ENCODE measurements at places on chromosomes 3 and 15.

GRCh38 chr3:172244011-172244410 is 204.2 kb downstream of the GHSR start:
- DNase-seq, result peak; percentile 45

DNA sequence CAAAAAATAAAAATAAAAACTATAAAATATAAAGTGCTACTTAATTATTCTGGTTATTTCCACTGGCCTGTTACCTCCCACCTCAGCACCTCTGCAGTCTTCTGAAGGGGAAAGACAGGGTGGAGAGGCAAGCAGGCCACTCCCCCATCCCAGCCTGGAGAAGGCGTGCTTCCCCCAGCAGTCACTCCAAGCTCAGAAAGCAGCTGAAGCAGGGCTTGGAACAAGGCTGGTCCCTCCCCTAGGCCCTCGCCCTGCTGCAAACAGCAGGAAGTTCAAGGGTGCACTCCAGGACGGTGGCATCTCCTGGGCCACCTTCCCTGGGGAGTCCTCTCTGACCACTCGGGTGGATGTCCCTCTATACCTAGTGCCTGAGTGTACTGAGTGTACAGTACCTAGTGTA is 21.4 kb downstream of the CACNA2D2 start:
- no peak for DNase-seq

DNA sequence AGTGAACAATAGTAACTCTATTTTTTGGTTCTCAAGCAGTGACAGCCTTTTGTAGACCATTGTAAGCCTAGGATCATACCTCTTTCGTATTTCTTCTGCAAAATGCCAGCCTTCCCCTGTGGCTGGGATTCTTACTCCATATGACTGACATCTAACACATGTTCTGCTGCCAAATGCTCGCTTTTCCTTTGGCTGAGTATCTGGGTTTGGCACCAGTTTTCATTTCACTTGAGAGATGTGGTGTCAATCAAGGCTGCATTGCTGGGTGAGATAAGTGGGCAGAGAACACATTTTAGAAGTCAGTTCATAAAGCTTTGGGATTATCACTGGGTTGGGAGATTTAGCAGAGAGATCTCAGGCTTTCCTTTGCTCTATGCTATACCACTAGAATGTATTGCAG is 514.7 kb upstream of the SGO1 start:
- DNase-seq, result no peak

- DNase-seq, result no peak
Measured at GRCh38 chr3:58858126-58858525, 191.6 kb upstream of the FAM3D start.

DNA sequence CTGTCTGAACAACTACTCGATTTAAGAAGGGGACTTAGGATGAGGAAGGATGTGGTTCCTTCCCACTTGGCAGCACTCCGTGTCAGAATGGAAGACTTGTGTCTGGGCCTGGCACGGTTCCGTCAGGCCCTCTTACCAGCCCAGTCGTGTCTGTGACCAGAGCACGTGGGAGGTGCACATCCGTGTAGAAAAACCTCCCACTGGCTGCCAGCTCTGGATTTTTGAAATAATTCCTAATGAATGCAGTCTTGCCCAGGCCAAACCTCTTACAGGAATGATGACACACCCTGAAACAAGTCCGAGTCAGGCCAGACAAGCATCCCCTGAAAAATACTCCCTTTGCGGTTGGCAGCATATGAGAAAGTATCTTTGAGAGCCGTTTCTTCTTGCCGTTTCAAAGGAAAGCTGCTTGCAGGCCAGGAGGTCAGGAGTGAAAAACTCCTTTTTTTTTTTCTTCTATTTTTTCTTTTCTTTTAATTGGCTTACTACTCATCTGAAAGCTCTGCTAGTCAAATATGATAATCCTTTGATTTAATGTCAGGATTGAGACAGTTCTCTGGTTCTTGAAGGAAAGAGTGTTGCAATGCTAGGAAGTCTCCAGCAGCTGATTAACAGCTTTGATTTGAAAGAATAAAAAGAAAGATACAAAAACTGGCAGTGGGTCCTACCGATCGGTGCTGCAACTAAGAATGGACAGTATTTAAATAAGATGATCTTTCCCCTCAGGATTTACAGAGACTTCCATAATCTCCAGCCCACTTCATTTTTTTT is 19.8 kb downstream of the IL1RAP start:
- peak; percentile 71 for DNase-seq

GRCh38 chr3:187040516-187041361 is 98.6 kb downstream of the RPL39L start:
- DNase-seq, result no peak

DNA sequence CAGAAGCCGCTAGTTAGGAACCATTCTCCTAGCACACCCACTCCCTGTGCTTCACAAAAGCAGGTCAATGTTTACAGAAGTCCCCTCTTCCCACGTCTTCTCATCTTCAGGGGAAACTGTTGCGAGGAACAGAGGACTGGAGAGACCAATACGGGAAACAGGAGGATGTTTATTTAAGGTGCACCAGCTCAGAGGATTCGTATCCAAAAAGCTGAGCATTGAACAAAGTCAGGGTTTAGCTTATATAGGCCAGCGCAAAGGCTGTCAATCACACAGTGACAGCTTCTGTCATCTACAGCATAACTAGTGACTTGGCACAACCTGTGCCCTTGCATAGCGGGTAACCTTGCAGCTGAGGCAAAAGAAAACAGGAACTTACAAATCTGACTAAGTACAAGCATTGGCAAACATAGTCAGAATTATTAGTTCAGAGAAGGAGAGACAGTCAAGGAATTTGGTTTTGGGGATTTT is 61.3 kb downstream of the ZDHHC19 start:
- no peak for DNase-seq

DNA sequence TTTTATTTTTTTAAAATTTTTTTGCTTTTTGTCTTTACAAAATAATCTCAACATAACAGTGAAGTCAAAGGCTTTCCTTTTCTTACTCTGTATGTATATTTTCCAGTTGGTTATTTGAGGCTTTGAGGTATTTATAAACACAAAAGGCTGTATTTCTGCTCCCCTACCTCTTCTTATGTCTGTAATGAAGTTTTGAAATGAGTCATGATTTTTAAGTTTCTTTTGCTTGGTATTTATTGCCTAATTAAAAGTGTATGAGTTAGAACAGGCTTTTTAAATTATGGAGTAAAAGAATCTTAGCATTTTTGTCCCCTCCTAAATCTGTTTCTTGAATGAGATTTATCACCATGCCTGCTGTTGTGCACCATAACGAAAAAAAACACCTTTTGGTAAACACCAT is 66.0 kb downstream of the DCUN1D1 start:
- no peak for DNase-seq

- DNase-seq, result peak; percentile 62
Measured at GRCh38 chr3:195119461-195120266, 151.3 kb downstream of the XXYLT1 start.

GRCh38 chr15:72793766-72794660 is 10.5 kb upstream of the ADPGK start:
- DNase-seq, result no peak

DNA sequence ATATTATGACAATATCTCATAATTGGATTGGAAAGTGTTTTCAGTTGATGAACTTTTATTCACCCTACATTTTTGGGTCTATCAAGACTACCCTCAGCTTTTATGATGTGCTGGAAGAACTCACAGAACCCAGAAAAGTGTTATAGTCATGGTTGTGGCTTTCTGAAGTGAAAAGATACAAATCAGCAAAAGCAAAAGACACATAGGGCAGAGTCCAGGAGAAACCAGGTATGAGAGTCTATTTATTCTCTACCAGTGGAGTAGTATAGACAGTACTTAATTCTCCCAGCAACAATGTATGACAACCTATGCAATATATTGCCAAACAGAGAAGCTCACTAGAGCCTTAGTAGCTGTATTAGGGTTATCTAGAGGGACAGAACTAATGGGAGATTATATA is 280.4 kb upstream of the TTC14 start:
- DNase-seq, result no peak

GRCh38 chr3:28836199-28836598 is 444.7 kb upstream of the RBMS3 start:
- peak; percentile 10 for DNase-seq

- no peak for DNase-seq
Measured at GRCh38 chr15:66760097-66760967, 58.3 kb downstream of the SMAD6 start.

GRCh38 chr3:66851894-66852613 is 146.1 kb upstream of the KBTBD8 start:
- DNase-seq, result no peak

GRCh38 chr3:127037418-127037841 is 54.5 kb downstream of the PLXNA1 start:
- DNase-seq, result no peak

DNA sequence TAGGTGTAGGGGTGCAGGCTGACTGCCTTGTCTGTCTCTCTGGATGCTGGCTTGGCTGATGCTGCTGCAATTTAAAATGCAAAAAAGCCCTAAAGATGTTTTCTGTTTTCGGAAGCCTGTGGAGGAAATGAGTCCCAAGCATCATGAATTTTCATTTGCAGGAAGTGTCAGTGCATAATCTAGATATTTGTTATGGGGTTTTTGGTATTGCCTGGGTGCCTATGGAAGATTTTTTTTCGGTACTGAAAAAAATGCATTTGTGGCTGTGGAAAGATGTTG is 1.9 kb downstream of the CACNA1D start:
- no peak for DNase-seq

GRCh38 chr15:75198560-75199356 is 2.9 kb upstream of the C15orf39 start:
- DNase-seq, result peak; percentile 50

Measured in HTR-8/SVneo (cell line).